ENCODE measurements at places on chromosomes 4 and X.

GRCh38 chr4:70925899-70926635 is 23.9 kb downstream of the MOB1B start:
- DNase-seq = no peak

DNA sequence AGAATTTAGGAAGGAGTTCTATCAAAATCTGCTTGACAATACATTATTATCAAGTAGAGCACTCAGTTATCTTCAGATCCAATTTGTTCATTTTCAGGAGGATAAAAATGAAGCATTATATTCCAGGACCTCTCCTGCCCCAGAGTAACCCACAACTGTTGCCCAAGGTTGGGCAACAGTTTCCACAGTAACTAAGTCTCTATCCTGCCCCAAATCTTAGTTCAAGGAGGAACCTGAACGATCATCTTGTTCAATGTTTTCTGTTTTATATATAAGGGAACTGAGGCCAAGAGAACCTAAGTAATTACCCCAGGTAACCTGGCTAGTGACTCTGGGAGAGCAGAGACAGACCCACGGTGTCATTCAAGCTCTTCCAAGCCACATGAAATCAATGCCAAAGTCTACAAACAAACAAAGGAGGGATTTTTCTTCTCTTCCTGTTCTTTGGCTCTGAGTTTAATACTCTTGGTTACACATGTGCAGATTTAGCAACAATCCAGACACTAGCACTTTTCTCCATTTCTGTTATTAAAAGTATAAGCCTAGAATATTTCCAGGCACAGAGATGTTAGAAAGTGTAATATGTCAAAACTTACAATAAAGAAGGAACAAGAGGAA is 105.6 kb downstream of the C4orf51 start:
- DNase-seq = no peak

DNA sequence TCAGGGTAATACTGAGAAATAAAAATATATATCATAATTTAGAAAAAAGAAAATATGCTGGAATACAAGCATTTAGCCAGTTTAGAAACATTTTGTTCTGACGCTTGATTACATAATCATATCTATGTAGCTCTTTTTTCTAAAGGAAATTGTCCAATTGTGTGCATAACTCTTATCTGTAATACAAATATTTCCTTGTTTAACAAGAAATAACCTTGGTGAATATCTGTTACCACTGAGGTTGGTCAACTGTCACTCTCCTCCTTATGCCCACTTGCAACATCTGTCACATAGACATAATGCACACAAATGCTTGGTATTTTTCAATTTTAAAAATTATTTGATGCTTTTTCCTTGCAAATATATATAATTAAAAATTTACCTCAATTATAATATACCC is 609.7 kb downstream of the TLL1 start:
- no peak for DNase-seq

GRCh38 chr4:6909970-6910339 is 329 bp downstream of the TBC1D14 start:
- no peak for DNase-seq

GRCh38 chr4:145735347-145735675 is 55.4 kb downstream of the C4orf51 start:
- peak; percentile 3 for DNase-seq
